Naive thymus-derived CD4-positive, alpha-beta T cell (primary cell): ENCODE measurements at places on chromosomes 1 and 21. TPM values are rescaled to one million over a fixed set of nuclear protein-coding genes. Genes with fewer than 3 reads are reported as not detected.

GNG12 gene
- not detected in 2 replicates for total RNA-seq

GAS5 gene
- total RNA-seq = 517 TPM

C4BPA gene
- total RNA-seq = not detected

CFHR1 gene
- not detected for total RNA-seq

C2CD2 gene
- 14.5 TPM for total RNA-seq

TSPEAR gene
- total RNA-seq = not detected

LHX4 gene
- not detected for total RNA-seq

NBPF20 gene
- total RNA-seq = 6.0 TPM

GBP1 gene
- total RNA-seq = 56.5 TPM

GJA8 gene
- not detected for total RNA-seq
